ENCODE measurements at places on chromosomes 2 and 18.

GRCh38 chr18:7072593-7072992 is 45.0 kb downstream of the LAMA1 start:
- DNase-seq = peak; percentile 15

DNA sequence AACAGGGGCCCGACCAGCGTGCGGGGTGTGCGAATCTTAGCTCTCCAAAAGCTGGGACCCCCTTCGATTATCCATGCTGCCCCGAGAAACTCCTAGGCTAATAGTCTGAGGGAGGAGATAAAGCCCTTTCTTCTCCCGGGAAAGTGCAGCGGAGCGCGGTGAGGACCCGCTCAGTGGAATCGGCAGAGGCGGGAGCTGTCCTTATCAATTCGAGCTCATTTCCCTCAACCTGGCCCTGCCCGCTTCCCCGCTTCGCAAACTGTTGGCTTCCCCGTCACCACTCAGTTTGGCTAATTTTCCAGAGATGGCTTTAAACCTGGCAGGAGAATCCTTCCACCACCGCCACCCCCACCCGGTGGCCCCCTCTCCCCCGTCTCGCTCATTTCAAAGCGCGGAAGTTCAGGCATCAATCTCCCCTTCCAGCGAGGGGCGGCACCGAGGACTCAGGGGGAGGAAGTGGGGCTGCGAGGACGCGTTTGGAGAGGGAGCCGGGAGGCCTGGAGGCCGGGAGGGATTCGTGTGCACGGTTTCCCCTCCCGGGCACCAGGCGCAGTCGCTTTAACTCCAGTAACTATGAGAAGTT is 1.6 kb downstream of the KLHL14 start:
- DNase-seq = no peak

GRCh38 chr2:50646226-50646625 is 385.7 kb downstream of the NRXN1 start:
- no peak for DNase-seq

DNA sequence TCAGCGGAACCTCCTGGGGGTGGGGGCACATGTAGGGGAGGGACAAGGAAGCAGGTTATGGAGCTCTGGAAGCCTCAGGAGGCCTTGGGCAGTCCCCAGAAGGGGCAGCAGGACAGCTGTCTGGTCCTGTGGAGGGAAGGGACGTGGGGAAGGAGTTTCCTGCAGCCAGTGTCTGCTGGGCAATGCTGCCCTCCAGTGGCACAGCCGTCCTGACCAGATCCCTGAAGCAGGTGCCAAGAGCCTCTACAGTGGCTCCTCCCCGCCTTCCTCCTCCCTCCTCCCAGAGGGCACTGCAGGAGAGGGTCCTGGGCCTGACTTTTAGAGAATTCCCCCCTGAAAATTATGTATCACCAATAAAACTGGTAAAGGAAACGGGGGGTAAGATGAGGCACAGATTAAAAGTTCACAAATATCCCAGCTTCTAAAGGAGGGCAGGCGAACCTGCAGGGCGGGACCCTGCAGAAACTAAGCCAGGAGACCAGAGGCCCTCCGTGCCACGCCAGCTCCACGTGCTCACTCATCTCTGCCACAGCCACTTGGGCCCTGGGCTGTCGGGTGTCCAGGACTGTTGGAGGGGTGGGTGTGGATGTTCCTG is 258.5 kb downstream of the TWIST2 start:
- DNase-seq = no peak

DNA sequence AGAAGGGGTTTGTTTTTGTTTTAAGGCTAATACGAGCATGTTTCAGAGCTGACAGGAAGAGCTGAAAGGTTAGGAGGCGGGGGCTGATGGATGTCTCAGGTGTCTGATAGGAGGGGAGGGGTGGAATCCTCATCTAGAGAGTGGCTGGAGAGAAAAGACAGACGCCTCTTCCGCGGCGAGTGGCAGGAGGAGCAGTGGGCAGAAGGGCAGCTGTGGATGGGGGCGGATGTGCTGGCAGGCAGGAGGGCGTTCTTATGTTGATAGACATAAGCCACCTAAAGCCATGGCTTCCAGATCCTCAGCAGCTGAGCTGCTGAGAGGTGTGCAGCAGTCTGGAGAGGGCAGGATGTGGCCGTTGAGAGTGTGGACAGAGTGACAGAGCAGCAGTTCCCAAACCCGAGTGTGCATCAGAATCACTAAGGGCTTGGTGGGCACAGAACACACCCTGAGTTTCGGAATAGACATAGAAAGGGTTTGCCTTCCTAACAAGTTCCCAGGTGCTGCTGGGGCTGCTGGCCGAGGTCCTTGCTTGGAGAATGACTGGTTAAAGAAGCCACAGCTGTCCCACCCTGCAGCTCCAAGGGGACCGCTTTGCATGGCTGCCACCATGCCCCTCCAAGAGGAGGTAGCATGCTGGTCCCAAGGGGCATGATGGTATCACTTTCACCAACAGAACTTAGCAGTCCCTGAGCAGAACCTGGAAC is 3.0 kb upstream of the ITM2C start:
- DNase-seq = no peak

DNA sequence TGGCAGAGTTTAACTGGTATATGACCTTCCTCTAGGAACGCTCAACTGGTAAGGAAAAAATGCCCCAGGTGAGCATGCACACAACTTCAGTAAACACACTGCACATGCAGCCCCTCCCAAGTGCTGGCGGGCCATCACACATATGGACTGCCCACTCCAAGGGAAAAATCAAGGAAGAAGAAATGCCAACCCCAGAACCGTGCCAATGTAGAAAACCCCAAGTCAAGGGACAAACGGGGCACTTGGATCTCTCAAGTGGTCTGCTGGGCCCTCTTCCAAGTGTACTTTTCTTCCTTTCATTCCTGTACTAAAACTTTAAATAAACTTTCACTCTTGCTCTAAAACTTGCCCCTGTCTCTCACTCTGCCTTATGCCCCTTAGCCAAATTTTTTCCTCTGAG is 76.4 kb upstream of the ACVR1 start:
- DNase-seq = no peak

GRCh38 chr2:25618676-25619075 is 54.7 kb downstream of the DTNB start:
- DNase-seq = no peak

GRCh38 chr2:15984368-15985255 is 44.3 kb downstream of the MYCN start:
- peak; percentile 83 for DNase-seq
